HTR-8/SVneo (cell line): ENCODE measurements at places on chromosomes 4 and X.

DNA sequence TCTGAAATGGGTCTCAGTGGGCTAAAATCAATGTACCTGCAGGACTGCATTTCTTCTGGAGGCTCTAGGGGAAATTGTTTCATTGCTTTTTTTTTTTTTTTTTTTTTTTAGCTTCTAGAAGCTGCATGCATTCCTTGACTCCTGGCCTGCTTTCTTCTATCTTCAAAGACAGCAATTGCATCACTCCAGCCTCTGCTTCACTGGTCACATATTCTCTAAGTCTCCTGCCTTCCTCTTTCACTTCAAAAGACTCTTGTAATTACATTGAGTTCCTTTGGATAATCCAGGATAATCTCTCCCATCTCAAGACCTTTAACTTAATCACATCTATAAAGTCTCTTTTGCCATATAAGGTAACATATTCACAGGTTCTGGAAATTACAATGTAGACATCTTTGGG, 11.3 kb upstream of the PCYT1B start:
- DNase-seq, result no peak

- DNase-seq, result no peak
Observed at GRCh38 chrX:68503836-68504636, 5.2 kb downstream of the YIPF6 start.

DNA sequence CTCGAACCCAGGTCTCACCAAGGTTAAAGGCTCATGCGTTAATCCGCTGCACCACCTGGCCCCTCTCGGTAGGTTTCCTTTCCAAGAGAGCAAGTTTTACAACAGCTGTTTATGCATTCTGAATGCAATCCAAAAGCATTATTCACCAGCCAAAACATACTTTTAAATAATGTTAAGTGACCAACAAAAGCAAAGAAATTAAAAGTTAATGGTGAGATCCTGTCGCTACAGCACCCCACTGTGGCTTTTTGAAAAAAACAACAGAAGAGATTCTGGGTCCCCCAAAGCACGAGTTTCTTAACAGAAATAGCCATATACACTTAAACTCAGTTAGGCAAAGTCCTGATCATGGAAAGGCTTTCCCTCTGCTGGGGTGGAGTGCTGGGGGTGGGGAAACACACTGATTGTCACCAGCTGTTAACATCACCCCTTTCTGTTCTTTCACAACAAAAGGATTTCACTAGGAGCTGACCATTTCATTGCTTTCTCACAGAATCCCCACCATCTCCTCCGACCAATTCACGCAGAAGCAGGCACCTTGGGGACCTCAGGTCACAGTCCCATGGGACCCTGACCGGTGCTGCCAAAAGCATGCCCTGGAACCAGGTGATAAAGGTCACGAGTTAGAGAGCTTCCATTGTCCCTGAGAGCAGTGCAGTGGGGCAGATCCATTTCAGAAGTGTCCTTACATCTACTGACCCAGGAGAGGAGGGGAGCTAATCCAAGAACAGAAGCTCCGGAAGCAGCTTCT, 51.2 kb downstream of the ZNF827 start:
- no peak for DNase-seq

GRCh38 chr4:86521373-86521969, 72.6 kb upstream of the PTPN13 start:
- no peak for DNase-seq

DNA sequence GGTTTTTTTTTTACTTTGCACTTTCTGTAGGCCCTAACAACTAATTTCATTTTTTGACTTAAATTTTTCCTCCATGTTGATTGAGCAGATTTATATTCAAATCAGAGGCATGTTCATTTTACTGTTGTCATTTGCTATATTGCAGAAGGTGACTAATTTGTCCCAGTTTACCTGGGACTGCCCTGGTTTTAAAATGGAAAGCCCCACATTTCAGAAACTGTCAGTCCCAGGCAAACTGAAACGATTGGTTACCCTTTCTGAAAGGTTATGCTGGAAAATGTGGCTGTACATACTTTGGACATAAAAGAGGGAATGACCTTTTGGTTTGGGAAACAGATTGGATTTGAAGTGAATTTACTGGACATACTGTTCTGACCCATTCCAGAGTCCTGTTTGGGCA, 160.0 kb downstream of the SPCS3 start:
- no peak for DNase-seq

GRCh38 chrX:123917069-123917468, 44.4 kb upstream of the STAG2 start:
- DNase-seq, result no peak
